ENCODE measurements at places on chromosomes 11 and 22.
A peak's percentile ranks its signal among the peaks of the same experiment; 100 is the strongest.

GRCh38 chr11:134252346-134253187, 585 bp downstream of the THYN1 start:
- no peak for DNase-seq

GRCh38 chr11:116643521-116643920, 129.3 kb downstream of the BUD13 start:
- no peak for DNase-seq

GRCh38 chr22:35158336-35158735, 92.4 kb downstream of the ISX start:
- DNase-seq = no peak

- DNase-seq = no peak
Observed at GRCh38 chr22:44182588-44183286, 2.0 kb downstream of the PARVG start.

DNA sequence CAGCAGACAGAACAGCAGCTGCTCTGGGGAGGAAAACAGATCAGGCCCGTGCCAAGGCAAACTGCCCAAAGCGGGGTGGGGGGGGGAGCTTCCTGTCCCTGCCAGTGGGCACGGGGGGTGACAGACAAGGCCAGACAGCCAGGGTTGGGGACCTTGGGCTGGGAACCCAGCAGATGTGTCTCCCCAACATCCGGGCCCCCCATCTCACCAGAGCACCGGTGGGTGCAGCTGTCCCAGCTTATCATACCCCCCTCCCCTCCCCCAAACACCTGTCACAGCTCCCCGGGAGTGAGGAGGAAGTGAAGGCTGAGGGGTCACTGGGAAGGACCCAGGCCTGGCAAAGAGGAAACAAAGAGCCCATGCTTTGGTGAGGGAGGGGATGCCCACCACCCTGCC, 1.3 kb downstream of the PPP1R14B start:
- no peak for DNase-seq

DNA sequence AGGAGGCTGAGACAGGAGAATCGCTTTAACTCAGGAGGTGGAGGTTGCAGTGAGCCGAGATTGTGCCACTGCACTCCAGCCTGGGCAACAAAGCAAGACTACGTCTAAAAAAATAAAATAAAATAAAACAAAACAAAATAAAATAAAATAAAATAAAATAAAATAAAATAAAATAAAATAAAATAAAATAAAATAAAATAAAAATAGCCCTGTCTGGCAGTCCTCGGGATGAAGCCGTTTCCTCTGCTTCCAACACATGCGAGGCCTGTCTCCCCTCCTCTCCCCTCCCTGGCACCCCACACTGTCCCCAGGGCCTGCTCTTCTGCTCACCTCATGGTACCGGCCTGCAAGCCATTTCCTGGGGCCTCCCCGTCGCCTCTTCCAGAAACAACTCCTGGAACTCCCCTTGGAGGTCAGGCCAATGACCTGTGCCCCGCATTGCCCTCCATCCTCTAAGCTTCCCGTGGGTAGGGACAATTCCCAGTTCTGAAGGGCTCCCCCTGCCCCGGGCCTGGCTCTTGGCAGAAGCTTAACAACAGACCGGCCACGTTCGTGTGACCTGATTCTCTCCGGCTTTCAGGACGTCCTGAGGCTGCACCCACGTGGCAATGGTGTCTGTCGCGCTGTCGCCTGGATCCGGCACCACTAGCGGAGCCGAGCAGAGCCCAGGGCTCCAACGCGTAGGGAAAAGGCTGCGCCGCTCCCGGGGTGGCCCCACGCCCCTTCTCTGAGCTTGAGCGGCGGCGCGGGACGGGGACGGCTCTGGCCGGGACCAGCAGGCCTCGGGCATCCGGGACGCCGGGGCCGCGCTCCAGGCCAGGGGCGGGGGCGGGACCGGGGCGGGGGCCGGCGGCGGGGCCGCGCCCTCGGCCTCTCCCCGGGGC, 456 bp upstream of the PARVB start:
- peak; percentile 44 for DNase-seq

- DNase-seq = no peak
Observed at GRCh38 chr22:20203552-20204201, 52.8 kb upstream of the CCDC188 start.

DNA sequence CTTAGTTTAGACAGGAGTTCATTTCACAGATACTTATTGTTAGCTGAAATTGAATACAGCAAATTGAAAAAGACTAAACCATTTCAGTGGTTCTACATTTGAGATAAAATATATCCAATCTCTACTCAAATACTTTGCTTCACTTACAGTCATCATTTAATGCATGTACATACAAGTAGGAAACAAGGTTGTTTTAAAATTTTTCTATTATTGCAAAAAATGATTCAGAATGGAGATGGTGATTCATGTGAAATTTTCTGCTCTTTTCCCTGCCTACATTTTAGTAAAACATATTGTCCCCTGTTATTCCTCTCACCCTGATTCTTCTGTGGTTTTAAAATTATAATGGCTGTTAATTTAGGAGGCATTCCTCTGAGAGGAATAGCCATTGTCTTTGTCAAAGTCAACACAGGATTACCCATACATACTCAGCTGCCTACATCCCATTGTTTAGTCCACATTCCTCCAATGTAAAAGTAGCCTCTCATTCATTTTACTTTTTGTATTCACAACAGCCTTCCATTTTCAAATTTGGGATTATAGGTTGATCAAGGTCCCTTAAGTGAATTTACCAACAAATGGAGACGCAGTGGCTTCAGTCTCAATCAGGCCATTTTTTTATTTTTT, 60.1 kb downstream of the TRPC6 start:
- DNase-seq = no peak

GRCh38 chr11:72741429-72741833, 10.8 kb downstream of the ARAP1 start:
- DNase-seq = no peak

- no peak for DNase-seq
Observed at GRCh38 chr22:36439481-36440271, 41.8 kb downstream of the TXN2 start.

- DNase-seq = no peak
Observed at GRCh38 chr22:37982151-37982785, 2.1 kb downstream of the SOX10 start.

DNA sequence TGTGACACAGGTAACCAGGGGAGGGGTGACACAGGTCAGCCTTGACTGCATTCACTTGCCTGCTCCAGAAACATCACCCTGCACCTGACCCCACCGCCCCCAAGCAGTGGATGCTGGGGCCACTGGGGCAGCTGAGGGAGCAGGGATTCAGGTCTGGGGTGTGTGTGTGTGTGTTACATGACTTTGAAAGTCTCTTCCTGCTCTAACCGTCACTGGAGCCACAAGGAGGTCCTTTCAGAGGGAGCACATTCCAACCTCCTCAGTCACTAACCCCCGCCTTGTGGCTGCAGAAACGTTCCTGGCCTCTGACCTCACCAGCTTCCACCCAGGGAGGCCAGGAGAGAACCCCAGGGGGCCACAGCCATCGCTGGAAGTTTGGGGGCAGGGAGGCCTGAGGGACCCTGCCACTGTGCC, 2.9 kb upstream of the FOSL1 start:
- DNase-seq = no peak

DNA sequence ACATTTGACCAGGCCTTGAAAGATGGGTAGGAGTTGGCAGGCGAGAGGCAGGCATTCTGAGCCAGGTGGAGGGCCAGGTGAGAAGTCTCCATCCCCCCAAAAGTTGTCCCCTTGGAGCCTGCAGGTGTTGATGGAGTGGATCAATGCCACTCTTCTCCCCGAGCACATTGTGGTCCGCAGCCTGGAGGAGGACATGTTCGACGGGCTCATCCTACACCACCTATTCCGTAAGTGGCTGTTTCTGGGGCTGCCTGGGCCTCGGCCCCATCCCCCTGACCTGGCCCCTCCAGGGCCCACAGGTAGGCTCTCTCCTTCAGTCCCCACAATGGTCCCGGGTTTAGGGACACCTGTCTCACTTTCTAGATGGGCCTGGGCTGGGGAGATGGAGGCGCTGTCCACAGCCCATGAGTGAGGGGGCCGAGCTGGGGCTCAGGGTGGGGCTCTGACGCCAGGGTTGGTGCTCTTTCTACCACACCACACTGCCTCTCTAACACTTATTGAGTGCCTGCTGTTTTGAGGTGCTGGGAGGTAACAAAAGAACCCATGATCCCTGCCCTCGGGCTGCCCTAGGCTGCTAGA, 7.0 kb downstream of the PARVG start:
- DNase-seq = no peak

GRCh38 chr11:45396394-45396793, 110.3 kb upstream of the SYT13 start:
- no peak for DNase-seq

- DNase-seq = no peak
Observed at GRCh38 chr11:131866535-131867400, 496.4 kb downstream of the NTM start.

- DNase-seq = peak; percentile 48
Observed at GRCh38 chr11:45332276-45332934, 46.3 kb upstream of the SYT13 start.

DNA sequence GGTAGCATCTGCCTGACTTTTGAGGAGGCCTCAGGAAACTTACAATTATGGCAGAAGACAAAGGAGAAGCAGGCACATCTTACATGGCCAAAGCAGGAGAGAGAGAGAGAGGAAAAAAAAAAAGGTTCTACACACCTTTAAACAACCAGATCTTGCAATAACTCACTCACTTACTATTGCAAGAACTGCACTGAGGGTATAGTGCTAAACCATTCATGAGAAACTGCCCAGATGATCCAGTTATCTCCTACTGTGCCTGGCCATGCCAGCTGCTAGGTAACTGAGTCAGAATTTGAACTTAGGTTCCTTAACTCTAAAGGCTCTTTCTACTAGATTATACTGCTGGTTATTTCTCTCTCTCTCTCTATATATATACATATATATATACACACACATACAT, 7.3 kb downstream of the HORMAD2 start:
- no peak for DNase-seq

- DNase-seq = no peak
Observed at GRCh38 chr11:34860034-34860433, 56.1 kb downstream of the APIP start.

GRCh38 chr11:72238040-72238450, 5.9 kb downstream of the PHOX2A start:
- DNase-seq = peak; percentile 55

- no peak for DNase-seq
Observed at GRCh38 chr22:19663821-19664355, 50.4 kb upstream of the SEPTIN5 start.

DNA sequence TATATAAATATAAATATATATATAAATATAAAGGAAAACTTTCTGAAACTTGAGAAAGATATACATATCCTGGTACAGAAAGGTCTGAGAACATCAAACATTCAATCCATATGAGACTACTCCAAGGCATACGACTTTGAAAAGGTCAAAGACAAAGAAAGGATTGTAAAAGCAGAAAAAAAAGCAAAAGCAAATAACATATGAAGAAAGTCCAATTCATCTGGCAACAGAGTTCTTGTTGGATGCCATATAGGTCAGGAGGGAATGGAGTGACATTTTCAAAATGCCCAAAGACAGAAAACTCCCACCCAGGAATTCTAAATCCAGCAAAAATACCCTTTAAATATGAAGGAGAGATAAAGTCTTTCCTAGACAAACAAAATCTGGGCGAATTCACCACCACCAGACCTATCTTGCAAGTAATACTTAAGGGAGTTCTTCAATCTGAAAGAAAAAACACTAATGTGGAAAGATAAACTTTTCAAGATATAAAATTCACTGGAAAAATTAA, 42.3 kb upstream of the MRPL17 start:
- no peak for DNase-seq

DNA sequence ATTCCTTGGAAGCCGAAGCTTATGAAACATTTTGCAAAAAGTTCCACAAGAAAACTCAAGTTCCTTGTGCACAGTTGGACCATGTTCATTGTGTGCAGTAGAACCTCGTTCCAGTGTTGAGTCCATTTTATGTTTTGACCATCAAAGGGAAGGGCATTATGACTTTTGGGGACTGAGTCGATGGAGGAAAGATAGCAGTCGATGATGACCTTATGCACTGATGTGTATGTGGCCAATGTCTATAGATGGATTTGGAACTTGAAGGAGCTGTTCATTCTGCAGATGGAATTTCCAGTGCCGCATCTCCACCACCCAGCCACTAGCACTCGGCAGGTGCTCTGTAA, 71.5 kb upstream of the IGLL5 start:
- no peak for DNase-seq

DNA sequence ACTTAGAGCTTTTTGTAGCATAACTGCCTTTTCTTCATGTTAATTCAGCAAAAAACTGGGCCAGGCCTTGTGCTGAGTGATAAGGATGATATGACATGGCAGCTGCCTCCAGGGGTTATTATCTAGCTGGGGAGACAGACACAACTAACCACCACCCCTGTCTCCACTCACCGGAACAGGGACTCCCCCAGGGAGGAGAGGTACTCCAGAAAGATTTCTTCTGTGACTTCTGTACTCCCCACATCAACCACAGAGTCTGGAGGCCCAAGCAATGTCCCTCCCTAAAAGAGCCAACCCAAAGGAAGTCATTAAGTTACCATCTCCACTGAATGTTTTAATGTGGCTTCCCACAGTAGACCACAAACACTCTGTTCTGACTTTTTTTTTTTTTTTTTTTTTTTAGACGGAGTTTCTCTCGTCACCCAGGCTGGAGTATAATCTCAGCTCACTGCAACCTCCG, 14.3 kb upstream of the PMM1 start:
- DNase-seq = peak; percentile 84

- no peak for DNase-seq
Observed at GRCh38 chr11:113615773-113616172, 90.3 kb downstream of the TMPRSS5 start.

- no peak for DNase-seq
Observed at GRCh38 chr11:73652046-73652730, 5.8 kb downstream of the PLEKHB1 start.

DNA sequence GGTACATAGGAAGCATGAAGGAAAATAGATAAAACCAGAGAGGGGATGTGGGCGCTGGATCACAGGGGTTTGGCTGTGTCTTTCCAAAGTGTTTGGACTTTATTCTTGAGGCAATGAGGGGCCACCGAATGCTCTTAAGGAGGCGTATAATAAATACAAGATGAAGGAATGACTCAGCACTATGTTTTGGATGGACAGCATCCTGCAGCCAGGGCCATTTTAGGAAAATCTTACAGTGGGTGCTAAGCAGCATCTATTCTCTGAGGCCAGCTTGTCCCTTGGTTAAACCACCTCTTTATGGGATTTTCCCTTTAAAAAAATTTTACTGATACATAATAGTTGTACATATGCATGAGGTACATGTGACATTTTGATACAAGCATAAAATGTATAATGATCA, 4.3 kb upstream of the LDHA start:
- DNase-seq = no peak

DNA sequence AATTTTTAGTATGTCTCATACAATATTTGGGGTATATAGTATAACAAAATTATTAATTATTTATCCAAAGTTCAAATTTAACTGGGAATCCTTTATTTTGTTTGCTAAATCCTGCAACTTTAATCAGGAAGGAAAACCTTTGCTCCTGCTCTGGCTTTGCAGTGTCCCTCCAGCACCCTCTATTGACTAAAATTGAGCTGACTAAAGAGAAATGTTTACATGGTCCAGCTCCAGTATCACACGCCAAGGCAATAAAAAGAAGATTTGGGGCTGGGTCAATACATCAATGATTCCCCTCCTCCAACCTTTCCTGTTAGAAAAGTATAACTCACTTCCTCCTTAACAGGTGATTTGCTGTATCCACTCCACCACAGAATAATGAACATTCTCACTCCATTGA, 153.0 kb upstream of the LRRC4C start:
- DNase-seq = no peak

All from hematopoietic multipotent progenitor cell treated with erythropoietin and hydrocortisone succinate and interleukin-3 and kit ligand, for 15 days (in vitro differentiated cells).